Osteocyte (in vitro differentiated cells): ENCODE measurements at places on chromosomes 5 and 9.

DNA sequence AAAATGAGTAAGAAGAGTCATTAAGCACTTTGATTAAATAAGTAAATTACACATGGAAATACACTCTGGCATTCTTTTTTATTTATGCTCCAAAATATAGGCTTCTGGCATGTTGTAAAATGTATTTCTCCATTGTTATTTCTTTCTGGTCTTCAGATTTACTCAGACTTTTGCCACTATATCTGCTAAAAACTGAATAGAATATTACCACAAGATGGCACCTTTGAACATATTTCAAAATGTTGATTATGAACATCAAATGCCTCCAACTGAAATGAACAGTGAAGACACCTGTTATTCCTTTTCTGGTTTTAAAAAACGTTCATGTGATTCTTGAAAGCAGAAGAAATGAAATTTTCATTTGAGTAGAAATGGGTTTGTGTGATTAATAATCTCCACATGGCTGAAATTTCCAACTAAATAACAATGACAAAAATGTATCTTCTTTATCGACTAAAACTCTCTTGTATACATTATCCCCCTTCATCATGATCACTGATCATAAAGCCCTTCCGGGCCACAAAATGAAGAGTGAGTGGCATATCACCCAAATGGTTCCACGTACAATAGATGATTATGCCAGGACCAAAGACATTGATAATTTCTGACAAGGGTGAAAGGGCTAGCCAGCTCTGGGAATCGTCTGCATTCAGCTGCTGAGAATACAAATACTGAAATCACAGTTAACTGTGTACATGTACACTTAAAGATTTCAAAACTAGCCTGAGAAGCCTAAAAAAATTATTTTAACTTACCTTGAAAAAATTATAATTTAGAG lies 23.8 kb downstream of the TYRP1 start:
- H3K4me3 ChIP-seq: no peak overlapping the region
- peaks cover 4% of the 10 kb centered on the region for H3K4me1 ChIP-seq
- H3K27ac ChIP-seq: no peak overlapping the region
- DNase-seq: no peak
- H3K36me3 ChIP-seq: no peaks in the 10 kb centered on the region

GRCh38 chr5:32314658-32315057 lies 1.9 kb upstream of the MTMR12 start:
- no peaks in the 10 kb centered on the region for H3K27me3 ChIP-seq
- H3K36me3 ChIP-seq: peaks cover 7% of the 10 kb centered on the region
- DNase-seq: no peak
- H3K4me1 ChIP-seq: peaks cover 15% of the 10 kb centered on the region
- H3K27ac ChIP-seq: no peak overlapping the region
- peak overlapping the region; percentile 35 for H3K4me3 ChIP-seq

DNA sequence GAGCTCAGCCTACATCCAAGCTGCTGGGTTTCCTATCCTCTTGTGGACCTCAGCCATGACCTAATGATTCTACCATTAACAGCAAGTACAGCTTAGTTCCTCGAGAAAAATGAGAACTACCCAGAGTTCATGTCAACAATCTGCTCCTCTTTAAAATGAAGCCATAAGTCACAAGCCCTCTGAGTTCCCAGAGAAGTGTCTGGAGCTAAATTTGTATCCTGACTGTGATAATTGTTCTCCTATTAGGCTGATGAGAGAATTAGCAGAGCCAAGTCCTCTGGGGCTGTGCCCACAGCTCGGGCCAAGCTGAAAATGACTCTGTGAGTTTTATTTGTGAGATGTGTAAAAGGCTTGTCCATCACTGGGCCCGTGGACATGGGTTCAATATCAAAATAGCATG lies 145.1 kb upstream of the SMIM23 start:
- DNase-seq: no peak
- peaks cover 37% of the 10 kb centered on the region for H3K4me1 ChIP-seq
- H3K36me3 ChIP-seq: no peaks in the 10 kb centered on the region
- no peak overlapping the region for H3K4me3 ChIP-seq
- peak overlapping the region; percentile 28 for H3K27ac ChIP-seq
- H3K27me3 ChIP-seq: peaks cover 2% of the 10 kb centered on the region

DNA sequence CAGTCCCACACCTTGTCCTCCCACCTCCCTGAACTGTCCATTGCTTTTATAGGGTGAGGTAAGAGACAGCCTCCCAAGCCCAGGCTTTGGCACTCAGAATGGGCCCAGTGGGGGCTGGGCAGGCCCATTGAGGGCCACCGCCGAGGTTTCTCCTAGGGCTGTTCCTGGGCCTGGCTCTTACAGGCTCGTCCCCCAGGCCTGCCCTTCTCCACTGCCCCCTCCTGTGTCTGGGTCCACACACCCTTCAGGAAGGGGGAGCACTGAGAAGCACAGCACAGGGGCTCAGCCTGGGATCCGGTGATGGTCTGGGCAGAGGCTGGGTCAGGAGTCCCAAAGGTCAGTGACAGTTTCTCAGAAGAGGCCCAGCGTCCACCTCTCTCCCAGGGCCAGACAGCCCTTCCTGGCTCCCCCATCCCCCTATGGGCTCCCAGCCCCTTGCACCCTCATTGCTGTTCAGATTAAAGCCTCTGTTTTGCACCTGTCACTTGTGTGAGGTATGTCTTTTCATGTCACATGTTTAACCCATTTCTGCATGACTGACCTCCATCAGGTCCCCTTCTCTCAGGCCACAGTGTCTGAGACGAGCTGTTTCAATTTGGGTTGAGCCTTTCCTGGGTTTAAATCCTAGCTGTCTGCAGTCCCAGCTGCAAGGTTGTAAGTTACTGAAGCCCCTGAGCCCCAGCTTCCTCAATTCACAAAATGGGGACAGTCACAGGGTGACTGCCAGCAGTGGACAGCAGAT lies 29.4 kb downstream of the IER5L start:
- H3K27ac ChIP-seq: peak overlapping the region; percentile 23
- peaks cover 33% of the 10 kb centered on the region for H3K4me1 ChIP-seq
- H3K27me3 ChIP-seq: no peaks in the 10 kb centered on the region
- H3K4me3 ChIP-seq: no peak overlapping the region
- DNase-seq: no peak

GRCh38 chr5:43774881-43775399 lies 172.0 kb downstream of the NNT start:
- peaks cover 19% of the 10 kb centered on the region for H3K27me3 ChIP-seq
- H3K36me3 ChIP-seq: no peaks in the 10 kb centered on the region
- no peak overlapping the region for H3K27ac ChIP-seq
- no peak overlapping the region for H3K4me3 ChIP-seq

DNA sequence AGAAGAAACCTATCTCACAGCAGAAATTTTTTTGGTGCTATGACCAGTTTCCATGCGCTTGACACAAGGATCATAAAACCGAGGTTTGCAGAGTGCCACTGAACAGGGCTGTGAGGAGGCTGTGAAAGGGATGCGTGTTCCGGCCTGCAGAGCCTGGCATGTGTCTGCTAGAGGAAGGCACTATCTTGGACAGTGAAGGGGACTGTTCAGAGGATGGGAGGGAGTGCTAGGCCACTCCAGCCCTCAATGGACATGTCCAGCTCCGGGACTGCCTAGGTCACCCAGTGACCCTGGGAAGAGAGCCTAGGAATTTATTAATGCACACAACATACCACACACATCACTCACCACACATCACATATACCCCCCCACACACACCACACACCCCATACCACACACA lies 275.9 kb downstream of the GADD45G start:
- H3K27ac ChIP-seq: no peak overlapping the region
- peak; percentile 54 for DNase-seq
- no peak overlapping the region for H3K4me3 ChIP-seq
- no peaks in the 10 kb centered on the region for H3K27me3 ChIP-seq
- no peaks in the 10 kb centered on the region for H3K36me3 ChIP-seq
- peaks cover 10% of the 10 kb centered on the region for H3K4me1 ChIP-seq

DNA sequence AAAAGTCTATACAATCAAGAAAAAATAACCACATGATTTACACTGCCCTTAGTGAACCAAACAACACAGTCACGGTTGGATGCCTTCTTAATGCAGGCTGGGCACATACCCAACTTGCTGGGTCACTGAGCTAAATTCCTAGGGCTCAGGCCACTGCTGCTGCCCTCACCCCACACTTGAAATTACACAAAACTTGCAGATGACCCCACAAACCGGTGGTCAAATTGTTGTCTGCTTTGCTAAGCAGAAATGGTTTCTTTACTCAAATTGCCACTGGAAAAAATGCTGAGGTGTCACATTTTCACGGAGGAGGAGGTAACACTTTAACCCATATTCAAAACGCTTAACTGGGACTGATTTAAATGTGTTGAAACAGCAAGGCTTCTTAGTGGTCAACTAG lies 62.4 kb downstream of the HMHB1 start:
- peaks cover 6% of the 10 kb centered on the region for H3K4me1 ChIP-seq
- H3K36me3 ChIP-seq: no peaks in the 10 kb centered on the region
- no peak overlapping the region for H3K27ac ChIP-seq
- H3K4me3 ChIP-seq: no peak overlapping the region

DNA sequence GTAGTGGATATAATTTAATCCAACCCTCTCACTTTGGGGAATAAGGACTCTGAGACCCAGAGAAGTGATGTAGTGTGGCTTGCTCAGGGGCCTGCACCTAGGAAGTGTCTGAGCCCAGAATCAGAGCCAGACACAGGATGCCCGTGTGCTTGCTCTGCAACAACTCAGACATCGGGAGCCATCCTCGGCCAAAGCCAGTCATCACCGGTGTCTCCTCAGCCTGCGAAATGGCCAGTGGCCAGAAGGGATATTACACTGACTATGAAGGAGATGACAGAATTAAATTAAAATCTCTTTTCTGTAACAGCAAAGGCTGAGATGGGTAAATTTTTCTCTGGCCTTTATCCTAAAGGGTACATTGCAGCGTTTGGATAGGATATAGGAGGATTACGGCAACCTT lies 102.9 kb downstream of the MARCHF11 start:
- DNase-seq: no peak
- H3K27me3 ChIP-seq: peaks cover 12% of the 10 kb centered on the region
- H3K4me3 ChIP-seq: no peak overlapping the region
- no peaks in the 10 kb centered on the region for H3K36me3 ChIP-seq
- no peak overlapping the region for H3K27ac ChIP-seq
- H3K4me1 ChIP-seq: no peaks in the 10 kb centered on the region

- no peak for DNase-seq
- H3K4me3 ChIP-seq: no peak overlapping the region
- peak overlapping the region; percentile 35 for H3K27ac ChIP-seq
- peaks cover 49% of the 10 kb centered on the region for H3K4me1 ChIP-seq
- no peaks in the 10 kb centered on the region for H3K36me3 ChIP-seq
- no peaks in the 10 kb centered on the region for H3K27me3 ChIP-seq
Observed at GRCh38 chr5:142816531-142817430, 46.6 kb downstream of the ARHGAP26 start.

DNA sequence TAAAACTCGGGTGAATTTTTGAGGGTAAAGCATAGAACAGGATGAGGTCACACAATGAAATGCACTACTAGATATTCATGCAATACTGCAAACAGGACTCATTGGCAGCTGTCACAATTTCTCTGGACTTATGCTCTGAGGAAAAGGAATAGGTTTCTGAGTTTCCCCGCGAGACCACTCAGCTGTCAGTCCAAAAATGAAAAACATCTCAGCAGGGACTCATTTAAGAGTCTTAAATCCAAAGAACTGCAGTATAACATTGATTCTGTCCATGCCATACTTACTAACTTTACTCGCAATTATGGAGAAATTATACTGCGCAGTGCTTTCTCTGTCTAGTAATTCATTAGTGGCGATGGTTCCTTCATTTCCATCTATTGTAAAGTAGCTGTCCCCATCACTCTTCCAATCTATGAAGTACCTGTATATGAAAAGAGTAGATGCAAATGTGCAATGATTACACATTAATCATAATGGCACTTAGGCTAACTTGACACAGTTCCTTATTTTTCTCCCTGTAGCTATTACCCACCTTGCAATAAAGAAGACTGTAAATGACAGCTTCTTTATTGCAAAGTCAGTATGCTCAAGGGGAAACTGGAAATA lies 1070.0 kb downstream of the CDH12 start:
- H3K4me1 ChIP-seq: no peaks in the 10 kb centered on the region
- peaks cover 2% of the 10 kb centered on the region for H3K27me3 ChIP-seq
- no peaks in the 10 kb centered on the region for H3K36me3 ChIP-seq
- no peak overlapping the region for H3K27ac ChIP-seq

DNA sequence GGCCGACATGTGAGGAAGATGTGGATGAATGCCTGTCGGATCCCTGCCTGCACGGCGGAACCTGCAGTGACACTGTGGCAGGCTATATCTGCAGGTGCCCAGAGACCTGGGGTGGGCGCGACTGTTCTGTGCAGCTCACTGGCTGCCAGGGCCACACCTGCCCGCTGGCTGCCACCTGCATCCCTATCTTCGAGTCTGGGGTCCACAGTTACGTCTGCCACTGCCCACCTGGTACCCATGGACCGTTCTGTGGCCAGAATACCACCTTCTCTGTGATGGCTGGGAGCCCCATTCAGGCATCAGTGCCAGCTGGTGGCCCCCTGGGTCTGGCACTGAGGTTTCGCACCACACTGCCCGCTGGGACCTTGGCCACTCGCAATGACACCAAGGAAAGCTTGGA lies 14.1 kb downstream of the CRB2 start:
- H3K36me3 ChIP-seq: no peaks in the 10 kb centered on the region
- peaks cover 13% of the 10 kb centered on the region for H3K27me3 ChIP-seq
- DNase-seq: no peak
- H3K4me1 ChIP-seq: peaks cover 26% of the 10 kb centered on the region

DNA sequence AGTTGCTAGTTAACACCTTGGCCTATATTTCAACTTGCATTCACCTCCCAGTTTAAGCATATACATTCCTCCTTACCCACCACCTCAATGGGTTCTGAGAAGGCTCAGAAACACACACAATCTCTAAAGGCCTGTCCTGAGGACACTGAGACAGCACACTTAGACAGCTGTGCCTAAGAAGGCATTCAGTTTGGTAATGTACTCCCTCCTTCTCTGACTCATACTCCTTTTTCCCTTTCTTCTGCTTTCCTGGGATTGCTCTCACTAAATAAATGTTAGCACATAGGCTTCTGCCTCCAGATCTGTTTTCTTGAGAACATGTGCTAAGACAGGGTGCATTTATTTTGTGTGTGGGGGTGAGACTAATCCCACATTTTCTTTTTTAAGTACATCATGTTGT lies 456.8 kb upstream of the CDH6 start:
- no peaks in the 10 kb centered on the region for H3K27me3 ChIP-seq
- H3K4me1 ChIP-seq: peaks cover 20% of the 10 kb centered on the region
- no peak overlapping the region for H3K4me3 ChIP-seq
- H3K27ac ChIP-seq: no peak overlapping the region
- no peak for DNase-seq

GRCh38 chr5:174234388-174234787 lies 188.9 kb downstream of the NSG2 start:
- no peaks in the 10 kb centered on the region for H3K36me3 ChIP-seq
- peak; percentile 62 for DNase-seq
- no peak overlapping the region for H3K27ac ChIP-seq
- no peak overlapping the region for H3K4me3 ChIP-seq

DNA sequence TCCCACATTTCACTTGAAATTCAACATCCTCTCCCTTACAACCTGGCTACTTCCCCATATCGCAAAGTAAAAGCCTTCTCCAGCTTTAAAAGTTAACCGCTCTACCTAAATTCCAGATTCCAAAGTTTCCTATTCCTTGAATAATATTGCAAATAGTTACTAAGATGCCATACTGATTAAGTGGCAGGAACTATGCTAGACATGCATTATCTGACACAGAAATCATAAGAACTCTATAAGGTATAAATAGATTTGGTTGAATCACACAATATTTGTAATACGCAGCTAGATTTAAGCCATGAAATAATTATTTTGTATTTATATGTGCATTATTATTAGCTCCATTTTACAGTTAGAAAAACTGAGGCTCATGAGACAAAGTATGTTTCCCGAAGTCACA lies 92.8 kb downstream of the NFIB start:
- no peak overlapping the region for H3K4me3 ChIP-seq
- DNase-seq: no peak
- H3K27me3 ChIP-seq: no peaks in the 10 kb centered on the region
- peak overlapping the region; percentile 77 for H3K27ac ChIP-seq
- H3K4me1 ChIP-seq: peaks cover 52% of the 10 kb centered on the region
